ENCODE measurements at places on chromosomes 1 and 21.

DNA sequence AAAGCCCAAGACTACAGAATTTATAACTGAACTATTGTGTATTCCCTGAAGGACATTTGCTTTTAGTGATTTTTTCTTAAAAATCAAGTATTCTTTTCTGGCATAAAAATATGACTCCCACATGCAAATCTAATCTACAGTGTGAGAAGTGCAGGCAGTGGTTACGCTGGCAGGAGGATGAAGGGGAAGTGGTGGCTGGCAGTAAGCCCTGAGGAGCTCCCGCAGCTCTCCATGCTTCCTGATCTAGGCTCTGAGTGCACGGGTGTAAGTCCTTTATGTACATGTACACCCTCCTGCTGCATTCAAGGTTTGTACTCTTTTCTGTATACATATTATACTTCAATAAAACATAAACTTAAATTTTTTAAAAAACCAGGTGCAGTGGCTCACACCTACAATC lies 67.5 kb upstream of the PRDX6 start:
- H3K27me3 ChIP-seq, result no peaks in the 10 kb centered on the region
- peaks cover 31% of the 10 kb centered on the region for H3K4me1 ChIP-seq
- peaks cover 5% of the 10 kb centered on the region for H3K36me3 ChIP-seq
- DNase-seq, result peak; percentile 69
- H3K4me3 ChIP-seq, result no peak overlapping the region

- DNase-seq, result no peak
- H3K4me1 ChIP-seq, result no peaks in the 10 kb centered on the region
- no peaks in the 10 kb centered on the region for H3K36me3 ChIP-seq
- no peak overlapping the region for H3K27ac ChIP-seq
- H3K4me3 ChIP-seq, result no peak overlapping the region
- H3K27me3 ChIP-seq, result peaks cover 40% of the 10 kb centered on the region
These were observed 32.8 kb downstream of the DLGAP3 start for GRCh38 chr1:34896612-34897011.

GRCh38 chr1:48543854-48544253 lies 71.8 kb upstream of the SPATA6 start:
- no peak overlapping the region for H3K27ac ChIP-seq
- DNase-seq, result no peak
- H3K4me3 ChIP-seq, result no peak overlapping the region
- peaks cover 27% of the 10 kb centered on the region for H3K27me3 ChIP-seq
- no peaks in the 10 kb centered on the region for H3K4me1 ChIP-seq
- no peaks in the 10 kb centered on the region for H3K36me3 ChIP-seq

- no peaks in the 10 kb centered on the region for H3K27me3 ChIP-seq
- H3K4me1 ChIP-seq, result peaks cover 6% of the 10 kb centered on the region
- no peaks in the 10 kb centered on the region for H3K36me3 ChIP-seq
- DNase-seq, result peak; percentile 77
- H3K4me3 ChIP-seq, result no peak overlapping the region
These were observed 356.4 kb upstream of the PKN2 start for GRCh38 chr1:88327391-88328267.

- H3K4me1 ChIP-seq, result no peaks in the 10 kb centered on the region
- H3K4me3 ChIP-seq, result no peak overlapping the region
- no peak overlapping the region for H3K27ac ChIP-seq
These were observed 43.6 kb upstream of the PDE9A start for GRCh38 chr21:42609811-42610210.

DNA sequence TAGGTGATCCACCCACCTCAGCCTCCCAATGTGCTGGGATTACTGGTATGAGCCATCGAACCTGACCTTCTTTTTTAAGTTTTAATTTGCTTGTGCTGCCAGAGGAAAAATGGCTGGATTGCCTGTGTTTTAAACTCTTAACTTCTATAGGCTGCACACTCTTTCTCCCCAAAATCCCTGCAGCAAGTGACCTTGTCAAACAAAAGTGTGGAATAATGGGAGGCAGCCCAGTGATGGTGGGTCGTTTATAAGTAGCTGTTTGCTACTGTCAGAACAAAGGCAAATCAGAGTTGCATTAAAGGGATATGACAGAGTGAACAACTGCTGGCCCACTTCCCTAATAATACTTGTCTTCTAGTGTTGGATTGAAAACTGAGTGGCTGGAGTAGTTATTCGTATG lies 74.2 kb downstream of the ADGRL2 start:
- H3K4me1 ChIP-seq, result peaks cover 17% of the 10 kb centered on the region
- DNase-seq, result no peak
- no peaks in the 10 kb centered on the region for H3K27me3 ChIP-seq
- no peak overlapping the region for H3K4me3 ChIP-seq

DNA sequence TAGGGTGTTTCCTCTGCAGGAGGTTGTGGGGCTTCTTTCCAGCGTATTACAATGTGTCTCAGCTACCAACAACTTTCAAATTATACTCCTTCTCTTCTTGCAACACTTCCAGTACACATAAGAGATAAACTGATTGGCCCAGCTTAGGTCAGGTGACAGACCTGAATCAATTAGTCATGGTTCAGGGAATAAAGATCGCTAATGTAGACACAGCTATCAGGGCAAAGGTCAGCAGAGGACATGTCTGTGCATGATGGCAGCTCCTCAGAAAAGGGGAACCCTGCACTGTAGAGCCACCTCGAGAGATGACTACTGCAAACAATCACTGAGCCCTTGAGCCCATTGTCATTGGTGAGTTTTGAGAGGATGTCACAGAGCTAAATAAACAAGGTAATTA lies 36.8 kb upstream of the PKN2 start:
- no peaks in the 10 kb centered on the region for H3K27me3 ChIP-seq
- no peaks in the 10 kb centered on the region for H3K36me3 ChIP-seq
- peaks cover 10% of the 10 kb centered on the region for H3K4me1 ChIP-seq

- no peaks in the 10 kb centered on the region for H3K27me3 ChIP-seq
- H3K4me1 ChIP-seq, result peaks cover 23% of the 10 kb centered on the region
- H3K27ac ChIP-seq, result no peak overlapping the region
- H3K4me3 ChIP-seq, result no peak overlapping the region
These were observed 759.8 kb downstream of the ADGRL2 start for GRCh38 chr1:82560566-82560965.

DNA sequence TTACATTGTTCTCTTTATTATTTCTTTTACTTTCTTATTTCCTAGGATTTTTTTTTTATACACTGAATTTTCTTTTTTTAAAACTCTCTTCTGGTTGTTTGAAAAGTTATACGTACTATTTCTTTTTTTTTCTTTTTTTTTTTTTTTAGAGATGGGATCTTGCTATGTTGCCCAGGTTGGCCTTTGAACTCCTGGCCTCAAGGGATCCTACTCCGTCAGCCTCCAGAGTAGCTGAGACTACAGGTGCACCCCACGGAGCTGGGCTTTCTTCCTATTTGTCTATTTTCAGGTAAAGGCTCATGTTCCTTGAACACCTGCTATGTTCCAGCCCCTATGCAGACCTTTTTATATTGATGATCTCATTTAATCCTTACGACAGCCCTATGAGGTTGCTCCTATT lies 29.4 kb upstream of the DYRK1A start:
- H3K27me3 ChIP-seq, result no peaks in the 10 kb centered on the region
- peaks cover 25% of the 10 kb centered on the region for H3K4me1 ChIP-seq
- H3K36me3 ChIP-seq, result no peaks in the 10 kb centered on the region
- DNase-seq, result no peak
